T1000 (cell line): ENCODE measurements at places on chromosomes 2 and 18.

DNA sequence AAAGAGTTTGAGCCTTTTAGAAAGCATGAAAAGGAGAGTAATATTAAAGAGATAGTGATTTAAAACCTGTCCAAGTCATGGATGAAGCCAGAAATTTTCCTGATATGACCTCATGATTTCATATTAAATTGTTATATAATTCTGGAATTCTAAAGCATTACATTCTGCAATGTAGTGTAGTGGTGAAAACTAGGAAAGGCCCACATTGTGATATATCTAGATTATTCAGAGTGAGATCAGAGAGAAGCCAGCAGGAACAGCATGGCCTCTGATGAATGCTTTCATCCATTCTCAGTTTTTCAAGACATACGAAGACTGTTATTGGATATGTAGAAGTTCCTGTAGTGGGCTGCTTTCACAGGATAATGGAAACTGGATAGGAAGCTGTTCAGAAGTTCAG is 98.8 kb downstream of the LCLAT1 start:
- no peak for DNase-seq

DNA sequence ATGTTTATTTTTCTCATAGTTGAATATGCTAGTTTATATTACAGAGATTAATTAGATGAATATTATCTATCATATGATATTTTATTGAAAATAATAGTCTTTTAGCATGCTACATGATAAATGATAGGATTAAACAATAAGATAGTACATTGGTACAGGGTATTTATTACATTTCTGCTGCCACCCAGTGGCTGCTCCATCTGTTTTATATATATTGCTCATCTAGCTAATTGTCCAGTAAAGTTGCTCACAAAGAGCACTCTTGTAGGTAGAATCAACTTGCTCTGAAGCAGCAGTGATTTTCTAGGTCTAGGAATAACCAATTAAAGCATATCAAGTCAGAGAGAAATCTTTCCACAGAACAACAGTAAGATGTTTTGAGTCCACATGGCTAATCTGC is 183.3 kb downstream of the ASXL3 start:
- DNase-seq, result peak; percentile 0

- no peak for DNase-seq
These were observed 675.2 kb upstream of the ID2 start for GRCh38 chr2:8006626-8007025.

- no peak for DNase-seq
These were observed 28.6 kb downstream of the SNTG2 start for GRCh38 chr2:979069-979928.

DNA sequence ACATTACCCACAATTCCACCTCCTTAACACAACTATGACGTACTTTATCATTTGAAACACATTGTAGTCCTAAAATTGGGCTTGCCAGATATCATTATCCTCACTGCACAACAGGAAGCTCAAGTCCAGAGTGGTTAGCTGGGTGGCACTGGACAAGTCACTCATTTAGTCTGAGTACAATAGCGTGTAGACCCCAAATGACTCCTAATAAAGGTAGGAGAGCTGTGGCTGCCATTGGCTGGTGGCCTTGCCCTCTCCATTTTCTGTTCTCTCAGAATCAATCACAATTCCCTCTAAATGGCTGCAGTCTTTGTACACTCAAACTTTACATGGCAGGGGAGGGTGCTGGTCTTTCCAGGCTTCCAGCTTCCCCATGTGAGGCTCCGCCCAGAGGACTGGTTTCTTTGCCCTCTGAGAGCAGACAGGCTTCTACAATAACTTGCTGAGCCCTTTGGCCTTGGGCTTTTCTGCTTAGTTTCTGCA is 11.7 kb downstream of the PSTPIP2 start:
- no peak for DNase-seq

DNA sequence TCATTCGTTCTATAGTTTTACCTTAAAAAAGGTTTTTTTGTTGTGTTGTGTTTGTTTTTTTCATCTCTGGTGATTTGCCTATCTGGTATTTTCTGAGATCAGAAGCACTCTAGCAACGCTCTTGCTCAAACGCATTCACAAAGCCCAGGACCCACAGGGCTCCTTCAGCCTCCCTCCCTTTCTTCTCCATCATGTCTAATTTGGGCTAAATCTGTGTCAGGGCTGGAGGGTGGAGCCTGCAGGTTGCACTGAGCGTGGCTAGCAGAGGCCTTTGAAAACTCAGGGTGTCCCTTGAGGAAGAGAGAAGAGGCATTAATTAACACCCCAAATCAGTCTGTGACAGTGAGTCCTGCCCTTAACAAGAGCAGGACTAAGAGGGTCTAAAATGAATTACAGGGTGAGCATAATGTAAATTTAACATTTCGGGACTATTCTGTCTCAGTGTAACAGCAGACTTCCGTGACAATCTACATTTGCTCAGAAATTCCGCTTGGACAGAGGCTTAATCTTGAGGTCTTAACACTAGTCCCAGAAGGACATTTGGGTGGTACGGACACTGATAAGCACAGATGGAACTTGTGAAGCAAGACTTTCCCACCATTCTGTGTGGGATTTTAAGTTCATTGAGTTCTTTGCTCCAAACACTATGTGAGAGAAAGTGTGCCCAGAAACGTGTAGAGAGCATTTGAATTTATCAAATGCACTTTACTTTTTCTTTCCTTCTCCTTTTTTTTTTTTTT is 174.4 kb upstream of the APCDD1 start:
- no peak for DNase-seq

- DNase-seq, result no peak
These were observed 169.7 kb downstream of the CDCA7 start for GRCh38 chr2:173524256-173524955.

DNA sequence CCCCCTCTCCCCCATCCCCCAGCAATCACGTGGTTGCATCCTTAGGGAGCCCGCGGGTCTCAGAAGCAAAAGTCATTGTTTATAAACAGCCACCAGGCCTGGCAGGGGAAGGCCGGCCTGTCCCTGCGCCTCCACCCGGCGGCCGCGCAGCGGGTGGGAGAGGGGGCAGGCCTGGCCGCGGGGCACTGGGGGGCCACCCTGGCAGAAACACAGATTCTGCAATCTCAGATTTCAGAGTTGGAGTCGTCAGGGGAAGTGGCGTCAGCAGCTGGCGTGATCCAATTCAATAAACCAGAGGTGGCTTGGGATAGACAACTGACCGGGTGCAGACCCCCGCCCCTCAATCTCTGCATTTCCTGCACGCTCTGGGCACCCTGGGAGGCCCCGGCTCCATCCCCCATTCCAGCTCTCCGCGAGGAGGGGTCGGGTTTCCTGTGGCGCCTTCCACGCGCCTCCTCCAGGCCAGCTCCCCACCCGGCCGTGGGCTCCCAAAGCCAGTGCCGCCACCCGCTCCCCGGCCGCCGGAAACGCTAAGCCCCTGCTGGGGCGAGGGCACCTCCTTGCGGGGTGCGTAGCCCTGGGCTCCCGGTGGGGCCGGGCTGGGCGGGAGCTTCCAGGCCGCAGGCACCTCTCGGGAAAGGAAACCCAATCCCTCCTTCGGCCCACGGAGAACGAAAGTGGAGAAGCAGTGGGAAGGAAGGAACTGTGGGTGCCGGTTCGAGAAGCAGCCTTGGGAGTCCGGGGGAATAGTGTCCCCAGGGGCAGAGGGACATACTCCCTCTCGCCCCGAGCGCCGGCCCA is 1.1 kb downstream of the BIN1 start:
- DNase-seq, result peak; percentile 29

GRCh38 chr2:239379641-239380170 is 21.1 kb downstream of the HDAC4 start:
- no peak for DNase-seq

DNA sequence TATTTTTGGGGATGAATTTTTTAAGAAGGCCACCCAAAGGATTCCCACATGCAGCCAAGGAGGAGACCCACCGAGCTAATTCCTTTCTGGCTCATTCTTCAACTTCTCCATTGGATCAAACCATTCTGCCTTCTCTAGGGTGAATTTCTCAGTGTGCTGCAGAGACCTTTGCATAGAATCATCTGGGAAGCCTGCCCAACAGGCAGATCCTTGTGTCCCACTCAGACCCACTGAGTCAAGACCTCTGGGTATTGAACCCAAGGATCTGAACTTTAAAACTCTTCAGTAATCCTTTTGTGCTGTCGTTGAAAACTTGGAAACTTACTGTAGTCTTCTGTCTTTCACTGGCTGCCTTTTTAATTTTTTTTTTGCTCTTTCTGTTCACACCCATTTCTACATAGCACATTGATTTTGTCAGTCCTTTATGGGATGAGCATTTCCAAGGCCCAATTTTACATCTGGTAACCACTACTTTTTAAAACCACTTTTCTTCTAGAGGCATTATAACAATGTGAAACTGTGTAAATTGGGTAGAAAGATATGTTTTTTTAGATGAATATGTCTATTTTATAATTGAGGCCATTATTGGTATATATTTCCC is 120.2 kb downstream of the TSN start:
- no peak for DNase-seq

- no peak for DNase-seq
These were observed 21.6 kb upstream of the C2orf42 start for GRCh38 chr2:70212298-70212932.

DNA sequence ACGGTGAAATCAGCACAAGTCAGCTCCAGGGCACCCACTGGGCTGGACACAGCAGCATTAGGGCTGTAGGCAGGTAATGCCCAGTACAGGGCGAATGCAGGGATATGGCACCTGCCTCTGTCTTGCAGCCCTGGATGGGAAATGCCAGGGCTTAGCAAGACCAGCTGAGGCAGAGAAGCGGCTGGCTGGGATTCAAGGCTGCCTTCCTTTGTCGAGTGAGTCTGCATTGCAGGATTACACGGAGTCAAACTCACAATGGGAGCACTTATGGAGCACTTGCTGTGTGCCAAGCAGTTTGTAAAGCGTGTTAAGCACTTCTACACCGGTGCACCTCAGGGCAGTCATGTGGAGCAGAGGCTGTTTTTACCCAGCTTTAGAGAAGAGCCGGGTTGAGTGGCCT is 87.3 kb upstream of the HDAC4 start:
- DNase-seq, result no peak

DNA sequence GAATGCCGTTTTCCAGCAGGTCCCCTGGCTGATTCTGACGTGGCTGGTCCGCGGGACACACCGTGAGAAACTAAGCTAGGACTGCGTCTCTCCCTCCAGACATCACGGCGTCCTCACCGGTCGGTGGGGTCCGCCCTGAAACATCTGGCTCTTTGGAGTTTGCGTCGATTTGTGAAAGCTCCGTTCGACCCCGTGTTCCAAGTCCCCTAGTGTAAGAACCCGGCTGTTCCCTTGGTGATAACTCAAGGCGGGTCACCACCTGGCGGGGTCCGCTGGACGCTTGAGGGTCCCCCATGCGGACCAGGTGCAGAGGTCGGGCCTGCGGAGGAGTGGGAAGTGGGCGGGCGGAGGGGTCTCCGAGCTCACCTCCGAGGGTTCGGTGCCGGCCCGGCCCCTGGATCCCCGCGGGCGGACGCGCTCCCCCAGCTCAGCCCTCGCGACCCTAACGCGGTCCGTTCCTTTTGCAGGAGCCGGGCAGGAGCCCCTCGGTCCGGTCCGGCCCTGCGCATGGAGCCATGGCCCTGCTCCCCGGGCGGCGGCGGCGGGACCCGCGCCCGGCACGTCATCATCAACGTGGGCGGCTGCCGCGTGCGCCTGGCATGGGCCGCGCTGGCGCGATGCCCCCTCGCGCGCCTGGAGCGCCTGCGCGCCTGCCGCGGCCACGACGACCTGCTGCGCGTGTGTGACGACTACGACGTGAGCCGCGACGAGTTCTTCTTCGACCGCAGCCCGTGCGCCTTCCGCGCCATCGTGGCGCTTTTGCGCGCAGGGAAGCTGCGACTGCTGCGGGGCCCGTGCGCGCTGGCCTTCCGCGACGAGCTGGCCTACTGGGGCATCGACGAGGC is 65.6 kb downstream of the KCNG2 start:
- no peak for DNase-seq

DNA sequence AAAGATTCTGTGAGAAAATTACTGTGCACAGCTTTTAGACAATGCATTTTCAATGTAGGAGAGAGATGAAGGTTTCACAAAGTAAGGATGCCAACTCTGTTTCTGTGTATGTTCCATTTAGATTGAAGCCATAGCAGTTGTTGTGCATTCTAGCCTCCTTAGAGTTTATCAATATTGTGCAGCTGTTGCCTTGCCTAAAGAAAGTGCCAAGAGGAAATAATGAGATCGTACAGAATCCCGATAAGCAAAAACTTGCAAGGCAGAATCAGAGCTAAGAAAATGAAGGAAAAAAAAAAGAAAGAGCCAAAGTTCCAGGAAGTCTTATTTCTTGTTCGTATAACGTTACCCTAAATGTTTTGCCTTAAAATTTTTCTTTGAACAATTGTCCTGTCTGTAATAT is 965.0 kb downstream of the DCDC2C start:
- DNase-seq, result no peak

GRCh38 chr2:69255760-69256159 is 131.3 kb downstream of the GFPT1 start:
- no peak for DNase-seq

DNA sequence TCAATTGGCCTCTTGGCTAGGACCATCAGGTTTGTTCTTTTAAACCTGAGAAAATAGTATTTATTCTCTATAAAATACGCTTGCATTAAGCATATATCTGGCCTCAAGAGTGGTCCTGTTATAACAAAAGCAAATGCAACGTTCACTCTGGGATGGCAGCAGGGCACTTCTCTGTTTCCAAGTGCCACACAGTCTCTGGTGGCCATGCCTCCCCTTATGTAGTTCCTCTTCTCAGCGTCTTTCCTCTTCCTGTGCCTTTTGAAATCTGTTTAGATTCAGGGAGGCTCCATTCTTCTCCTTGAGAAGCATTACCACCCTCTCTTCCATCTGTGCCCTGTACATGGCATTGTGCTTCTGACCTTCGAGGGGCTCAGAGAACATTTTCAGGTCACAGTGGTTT is 51.9 kb downstream of the TSHZ1 start:
- no peak for DNase-seq

- DNase-seq, result peak; percentile 27
These were observed 56.1 kb upstream of the FHL2 start for GRCh38 chr2:105454801-105455485.

DNA sequence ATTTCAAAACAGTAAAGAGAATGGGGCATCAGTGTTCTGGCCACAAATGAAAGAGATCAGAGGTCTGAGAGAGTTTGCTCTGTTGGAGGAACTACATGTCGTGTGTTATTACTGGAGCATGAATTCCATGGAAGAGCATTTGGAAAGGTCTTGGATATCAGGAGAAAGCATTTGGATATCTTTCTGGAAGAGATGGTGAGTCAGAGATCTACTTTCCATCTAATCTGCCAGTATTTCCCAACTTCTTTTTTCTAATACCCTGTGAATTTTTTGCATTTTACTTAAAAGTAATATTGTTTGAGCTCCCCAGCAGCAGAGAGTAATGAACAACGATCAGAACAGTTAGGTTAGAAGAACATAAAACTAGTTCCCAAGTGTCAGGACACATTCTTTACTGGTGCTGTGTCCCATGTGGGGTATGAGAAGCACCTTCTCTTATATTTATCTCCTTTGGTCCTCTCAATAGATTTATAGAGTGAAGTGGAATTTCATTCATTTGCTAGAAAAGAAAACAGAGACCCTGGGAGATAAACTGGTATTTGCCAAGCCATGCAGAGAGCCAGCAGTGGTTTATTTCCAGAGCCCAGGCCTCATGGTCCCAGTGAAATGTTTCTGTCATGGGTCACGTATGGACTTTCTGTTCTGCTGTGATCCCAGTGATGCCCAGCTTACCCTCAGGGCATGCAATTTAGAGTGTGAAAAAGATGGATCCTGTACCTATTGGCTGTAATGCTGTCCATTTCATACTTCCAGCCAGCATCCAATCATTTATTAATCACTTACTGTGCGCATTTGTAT is 130.8 kb upstream of the NT5C1B start:
- DNase-seq, result peak; percentile 61

GRCh38 chr2:144693179-144693578 is 173.3 kb upstream of the ZEB2 start:
- DNase-seq, result no peak
